ENCODE measurements at places on chromosomes 3 and 15.

DNA sequence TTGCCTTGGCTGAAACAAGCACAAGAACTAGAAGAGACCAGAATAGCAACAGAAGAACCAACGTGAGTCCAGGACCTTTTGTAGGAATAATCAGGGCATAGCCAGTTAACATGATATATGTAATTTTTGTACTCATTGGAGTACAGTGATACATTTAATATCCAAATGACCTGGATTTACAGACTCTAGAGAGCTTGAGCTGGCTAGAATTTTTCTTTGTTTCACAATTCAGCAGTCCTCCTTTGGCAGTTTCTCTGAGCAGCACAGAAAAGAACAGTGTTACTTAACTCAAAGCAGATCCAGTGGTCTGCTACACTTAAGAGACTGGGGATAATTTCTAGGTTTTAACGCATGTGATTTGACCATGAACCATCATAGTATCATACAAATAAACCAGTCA, 245.7 kb downstream of the ADAMTSL3 start:
- no peak for DNase-seq

- no peak for DNase-seq
These were observed 79.4 kb upstream of the FAM98B start for GRCh38 chr15:38374556-38374955.

- DNase-seq: no peak
These were observed 26.7 kb upstream of the PLA2G4D start for GRCh38 chr15:42121021-42121420.

- DNase-seq: no peak
These were observed 9.5 kb downstream of the SLCO3A1 start for GRCh38 chr15:91862891-91863504.

DNA sequence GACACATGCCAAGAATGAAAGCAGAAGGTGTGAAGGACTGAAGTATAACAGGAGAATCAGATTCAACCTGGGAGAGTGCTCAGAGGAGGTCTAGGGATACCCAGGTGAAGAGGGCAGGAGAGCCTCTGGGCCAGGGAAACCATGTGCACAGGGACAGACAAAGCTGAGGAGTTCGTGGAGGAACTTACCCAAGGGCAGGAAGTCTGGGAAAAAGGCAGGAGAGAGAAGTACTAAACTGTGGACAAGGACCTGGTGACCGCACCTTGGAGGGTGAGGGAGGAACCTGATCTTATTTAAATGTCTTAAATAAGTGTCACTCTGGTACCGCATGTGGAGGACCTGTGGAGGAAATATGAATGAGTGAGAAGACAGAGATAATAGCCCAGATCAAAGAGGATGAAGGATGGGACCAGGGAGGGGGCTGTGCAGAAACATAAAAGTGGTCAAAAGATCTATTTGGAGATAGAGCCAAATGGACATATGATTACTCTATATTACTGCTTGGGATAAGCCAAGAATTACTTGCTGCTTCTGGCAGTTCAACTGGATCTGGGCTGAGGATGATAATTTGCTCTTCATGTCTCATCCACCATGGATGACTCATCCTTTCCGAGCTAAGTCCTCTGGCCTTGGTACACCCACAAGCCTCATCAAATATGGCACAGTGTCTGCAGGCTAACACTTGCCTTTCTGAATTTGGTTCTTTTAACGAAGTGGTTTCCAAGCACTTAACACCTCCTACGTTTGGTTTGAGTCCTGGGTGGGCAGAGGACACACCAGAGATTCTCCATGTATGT, 116.9 kb upstream of the NMNAT3 start:
- DNase-seq: no peak

GRCh38 chr15:30073915-30074314, 8.8 kb upstream of the GOLGA8J start:
- DNase-seq: no peak

DNA sequence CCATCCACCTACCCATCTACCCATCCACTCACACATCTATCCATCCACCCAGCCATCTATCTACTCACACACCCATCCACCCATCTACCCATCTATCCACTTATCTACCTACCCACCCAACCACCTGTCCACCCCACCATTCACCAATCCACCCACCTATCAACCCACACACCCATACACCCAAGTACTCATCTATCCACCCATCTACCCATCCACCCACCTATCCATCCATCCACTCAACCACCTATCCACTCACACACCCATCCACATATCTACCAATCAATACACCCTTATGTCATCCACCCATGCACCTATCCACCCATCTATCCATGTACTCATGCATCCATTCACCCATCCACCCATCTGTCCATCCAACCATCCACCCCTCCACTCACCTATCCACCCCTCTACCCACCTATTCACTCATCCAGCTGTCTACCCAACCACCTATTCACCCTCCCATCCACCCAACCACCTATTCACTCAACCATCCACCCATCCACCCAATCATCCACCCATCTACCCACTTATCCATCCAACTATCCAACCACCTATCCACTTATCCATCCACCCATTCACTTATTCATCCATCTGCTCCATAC, 109.8 kb downstream of the CHSY1 start:
- no peak for DNase-seq

DNA sequence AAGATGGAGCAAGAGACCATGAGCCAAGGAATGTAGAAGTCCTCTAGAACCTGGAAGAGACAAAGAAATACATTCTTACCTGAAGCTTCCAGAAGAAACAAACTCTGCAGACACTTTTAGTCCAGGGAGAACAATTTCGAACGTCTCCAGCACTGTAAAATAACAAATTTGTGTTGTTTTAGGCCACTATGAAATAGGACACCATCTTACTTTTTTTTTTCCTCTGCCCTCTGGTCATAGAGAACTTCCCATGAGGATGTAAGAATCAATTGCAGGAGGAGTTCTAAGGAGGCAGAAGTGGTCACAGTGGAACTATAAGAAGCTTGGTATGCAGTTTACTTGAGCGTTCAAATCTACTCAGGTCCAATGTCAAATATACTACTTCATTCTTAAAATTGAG, 1295.9 kb downstream of the ZPLD1 start:
- no peak for DNase-seq

GRCh38 chr15:28897861-28898585, 12.2 kb downstream of the APBA2 start:
- no peak for DNase-seq

DNA sequence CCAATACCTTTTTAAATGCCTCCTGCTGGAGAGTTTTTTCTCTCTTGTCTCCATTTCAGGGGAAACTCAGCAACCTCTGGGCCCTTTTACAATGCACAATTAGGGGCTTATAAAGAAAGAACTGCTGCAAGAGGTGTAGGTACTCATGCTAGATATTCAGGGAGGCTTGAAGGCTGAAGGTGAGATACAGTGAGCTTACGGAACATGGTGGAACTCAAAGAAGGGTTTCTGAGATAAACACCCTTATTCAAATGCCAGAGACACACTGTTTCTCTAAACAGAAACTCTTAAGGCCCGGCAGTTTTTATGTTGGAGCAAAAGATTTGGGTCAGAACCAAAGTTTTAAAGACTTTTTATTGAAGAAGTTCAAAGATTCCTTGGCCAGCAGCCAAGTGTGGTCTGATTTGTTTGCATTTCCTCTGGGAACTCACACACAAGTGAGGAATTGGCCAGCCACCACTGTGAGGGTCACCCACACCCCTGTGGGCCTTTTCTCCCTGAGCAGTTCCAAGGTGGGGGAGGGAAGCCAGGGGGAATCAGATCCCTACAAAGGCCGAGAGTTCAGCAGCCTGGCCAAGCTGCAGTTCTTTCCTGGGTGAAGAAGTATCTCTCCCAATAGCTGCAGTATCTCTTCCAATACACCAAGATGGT, 47.8 kb downstream of the TNFAIP8L3 start:
- DNase-seq: no peak

GRCh38 chr15:43939070-43939469, 112.3 kb downstream of the WDR76 start:
- no peak for DNase-seq

- no peak for DNase-seq
These were observed 758 bp upstream of the SNX33 start for GRCh38 chr15:75646944-75647364.

DNA sequence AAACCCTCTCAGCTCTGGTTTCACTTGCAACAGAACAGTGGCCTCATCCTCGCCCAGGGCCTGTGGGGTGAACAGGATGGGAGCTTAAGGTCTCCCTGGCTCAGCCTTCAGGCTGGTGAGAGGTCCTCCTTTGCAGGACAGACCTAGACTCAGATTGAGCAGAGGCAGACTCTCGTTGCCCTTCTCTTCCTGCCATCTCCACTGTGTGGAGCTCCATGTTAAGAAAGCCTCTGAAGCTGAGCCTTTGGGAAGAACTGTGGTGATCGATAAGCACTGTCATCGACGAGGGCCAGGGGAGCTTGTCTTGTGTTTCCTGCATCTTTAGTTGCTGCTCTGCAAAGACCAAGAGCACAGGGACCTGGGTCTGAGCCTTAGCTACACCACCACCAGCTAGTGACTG, 37.8 kb upstream of the GRIP2 start:
- DNase-seq: no peak

- no peak for DNase-seq
These were observed 138.7 kb upstream of the TGFBR2 start for GRCh38 chr3:30467596-30468238.

GRCh38 chr3:182716114-182716688, 77.1 kb upstream of the ATP11B start:
- no peak for DNase-seq

DNA sequence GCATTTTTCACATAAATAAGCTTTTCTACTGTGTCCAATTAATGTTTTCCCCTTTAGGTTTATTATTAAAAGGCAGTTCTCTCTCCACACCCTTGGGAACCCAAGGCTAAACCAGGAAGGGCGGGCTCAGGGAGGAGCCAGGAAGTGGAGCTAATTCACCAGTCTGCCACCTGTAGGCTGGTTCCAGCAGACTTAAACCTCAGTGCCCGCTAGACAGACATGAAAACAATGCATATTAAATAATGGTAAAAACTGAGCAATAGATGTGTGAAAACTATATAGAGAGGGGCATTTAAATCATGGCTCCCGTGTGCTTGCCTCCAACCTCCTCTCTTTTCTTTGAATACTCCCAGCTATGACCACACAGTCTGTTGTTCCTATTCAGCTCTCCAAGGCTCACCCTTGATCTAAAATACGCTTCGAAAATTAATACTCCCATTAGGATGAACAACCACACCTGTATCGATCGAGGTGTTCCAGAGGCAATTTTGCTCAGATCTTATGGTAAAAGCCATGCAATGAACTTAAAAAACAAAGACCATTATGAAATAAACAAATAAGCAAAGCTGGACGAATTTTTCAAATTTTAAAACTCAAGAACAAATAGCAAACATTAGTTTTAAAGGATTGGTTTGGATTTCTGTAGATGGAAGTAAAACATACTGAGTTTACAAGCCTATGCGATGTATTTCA, 253.3 kb downstream of the TJP1 start:
- no peak for DNase-seq

DNA sequence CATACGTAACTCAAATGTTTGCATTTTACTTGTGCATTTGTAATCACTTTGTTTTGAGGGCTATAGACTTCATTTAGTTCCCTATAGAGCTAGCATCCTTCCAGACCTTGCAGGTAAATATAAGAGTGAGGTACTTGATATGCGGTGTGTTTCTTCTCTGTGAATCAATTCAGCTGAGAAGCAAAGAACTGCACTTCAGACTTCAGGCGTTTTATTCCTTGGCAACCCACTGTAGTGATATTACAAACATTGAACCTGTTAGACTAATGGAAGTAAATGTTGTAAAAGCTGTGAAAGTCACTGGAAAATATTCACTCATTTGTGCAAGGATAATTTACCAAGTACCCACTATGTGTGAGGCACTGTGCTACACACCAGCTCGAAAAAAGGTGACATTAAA, 94.1 kb upstream of the CHL1 start:
- DNase-seq: no peak

- no peak for DNase-seq
These were observed 196.8 kb upstream of the AGTR1 start for GRCh38 chr3:148500881-148501280.

GRCh38 chr3:60147249-60147950, 1097.6 kb upstream of the CFAP20DC start:
- DNase-seq: no peak

Data from AG04449 (cell line).